Immature natural killer cell (primary cell): ENCODE measurements at places on chromosomes 7 and 10. TPM values are rescaled to one million over a fixed set of nuclear protein-coding genes. Genes with fewer than 3 reads are reported as not detected.

DNA sequence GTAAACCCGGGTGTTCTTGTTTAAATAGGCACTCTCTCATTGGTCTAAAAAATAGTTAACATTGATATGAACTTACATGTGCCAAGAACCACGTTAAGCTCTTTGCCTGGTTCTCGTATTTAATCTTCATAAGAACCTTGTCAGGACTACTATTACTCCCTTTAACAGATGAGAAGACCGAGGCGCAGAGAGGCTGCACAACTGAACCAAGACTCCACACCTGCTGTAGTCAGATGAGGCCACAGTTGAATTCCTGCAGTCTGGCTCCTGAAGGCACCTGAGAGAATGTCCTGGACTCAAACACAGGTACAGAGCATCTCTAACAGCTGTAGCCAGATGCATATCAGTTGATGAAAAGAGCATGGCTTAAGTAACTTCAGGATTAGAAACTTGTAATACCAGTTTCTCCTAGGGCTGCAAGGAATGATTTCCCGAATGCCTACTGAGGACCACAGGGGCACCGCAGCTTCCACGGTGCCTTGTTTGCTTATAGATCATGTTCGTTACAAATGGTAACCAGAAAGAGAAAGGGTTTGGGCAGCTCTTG lies 9.5 kb downstream of the DDC start:
- no peak for DNase-seq

DNA sequence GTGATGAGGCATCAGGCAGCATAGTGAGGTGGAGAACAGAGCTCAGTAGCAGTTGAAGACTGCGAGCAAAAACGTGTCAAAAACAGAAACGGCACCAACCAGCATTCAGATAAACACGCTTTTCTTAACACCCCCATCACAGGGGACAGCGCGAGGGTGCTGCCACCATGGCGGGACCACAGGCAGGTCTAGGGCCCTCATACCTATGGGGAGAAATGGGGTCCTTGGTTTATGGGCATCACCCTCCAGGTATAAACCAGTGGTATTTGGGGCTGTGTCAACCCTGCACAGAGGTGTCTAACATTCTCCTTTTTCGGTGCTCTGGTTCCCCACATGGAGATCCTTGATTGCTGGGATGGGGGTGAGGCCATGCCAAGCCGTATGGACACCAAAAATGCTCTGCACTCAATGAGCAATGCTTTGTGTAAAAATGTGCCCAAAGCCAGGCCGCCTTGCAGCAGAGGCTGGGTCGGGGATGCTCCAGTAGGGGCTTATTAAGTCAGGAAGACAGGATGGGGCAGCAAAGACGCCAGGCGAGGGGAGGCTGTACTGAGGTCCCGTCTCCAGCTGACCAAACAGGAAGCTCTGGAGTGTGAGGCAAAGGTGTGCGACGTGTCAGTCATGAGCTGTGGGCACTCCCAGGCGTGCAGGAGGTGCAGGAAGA lies 191.5 kb downstream of the WDR37 start:
- DNase-seq = no peak

- no peak for DNase-seq
Measured at GRCh38 chr10:59181668-59182067, 5.2 kb downstream of the PHYHIPL start.

- no peak for DNase-seq
Measured at GRCh38 chr10:16505161-16505560, 16.5 kb downstream of the C1QL3 start.

DNA sequence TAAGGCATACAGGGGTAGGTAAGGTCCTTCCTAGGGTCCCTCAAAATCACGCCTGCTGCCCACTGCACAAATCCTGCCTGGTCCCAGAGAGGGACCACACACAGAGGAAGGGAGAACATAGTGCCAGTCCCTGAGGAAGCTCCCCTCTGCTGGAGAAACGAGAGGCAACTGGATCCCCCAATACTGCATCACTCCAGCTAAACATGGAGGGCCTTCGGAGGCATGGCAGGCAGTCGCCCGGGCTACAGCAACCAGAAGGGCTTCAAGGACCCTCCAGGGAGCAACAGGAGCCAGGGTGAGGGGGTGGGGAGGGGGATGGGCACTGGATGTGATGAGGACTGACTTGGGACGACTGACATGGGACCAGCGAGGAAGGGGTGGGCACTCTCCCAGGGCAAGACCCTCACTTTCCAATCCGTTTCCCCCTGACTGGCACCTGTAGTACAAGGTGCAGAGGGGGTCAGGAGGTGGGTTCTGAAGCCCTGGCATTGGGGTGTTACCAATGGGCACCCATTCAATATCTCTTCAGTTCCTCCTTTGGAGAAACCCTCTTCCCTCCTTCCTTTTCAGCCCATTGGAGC lies 21.7 kb downstream of the DDIT4 start:
- no peak for DNase-seq

DNA sequence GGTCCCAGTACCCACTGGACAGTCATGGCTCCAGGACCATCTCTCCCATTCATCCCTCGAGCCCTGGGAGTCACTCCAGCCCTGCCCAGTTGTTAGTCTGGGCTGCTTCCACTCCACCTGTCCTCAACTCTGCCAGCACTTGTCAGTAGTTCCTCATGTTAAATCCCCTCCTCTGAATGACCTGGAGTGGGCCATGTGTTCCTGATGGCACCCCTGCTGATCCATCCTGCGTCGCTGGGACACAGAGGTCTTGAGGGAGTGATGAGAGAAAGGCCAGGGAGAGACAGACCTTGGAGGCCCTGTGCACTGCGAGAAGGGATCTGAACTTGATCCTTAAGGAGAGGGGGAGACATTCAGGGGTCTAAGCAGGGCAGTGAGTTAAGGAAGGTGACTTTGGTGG lies 174.9 kb downstream of the GRID1 start:
- no peak for DNase-seq

DNA sequence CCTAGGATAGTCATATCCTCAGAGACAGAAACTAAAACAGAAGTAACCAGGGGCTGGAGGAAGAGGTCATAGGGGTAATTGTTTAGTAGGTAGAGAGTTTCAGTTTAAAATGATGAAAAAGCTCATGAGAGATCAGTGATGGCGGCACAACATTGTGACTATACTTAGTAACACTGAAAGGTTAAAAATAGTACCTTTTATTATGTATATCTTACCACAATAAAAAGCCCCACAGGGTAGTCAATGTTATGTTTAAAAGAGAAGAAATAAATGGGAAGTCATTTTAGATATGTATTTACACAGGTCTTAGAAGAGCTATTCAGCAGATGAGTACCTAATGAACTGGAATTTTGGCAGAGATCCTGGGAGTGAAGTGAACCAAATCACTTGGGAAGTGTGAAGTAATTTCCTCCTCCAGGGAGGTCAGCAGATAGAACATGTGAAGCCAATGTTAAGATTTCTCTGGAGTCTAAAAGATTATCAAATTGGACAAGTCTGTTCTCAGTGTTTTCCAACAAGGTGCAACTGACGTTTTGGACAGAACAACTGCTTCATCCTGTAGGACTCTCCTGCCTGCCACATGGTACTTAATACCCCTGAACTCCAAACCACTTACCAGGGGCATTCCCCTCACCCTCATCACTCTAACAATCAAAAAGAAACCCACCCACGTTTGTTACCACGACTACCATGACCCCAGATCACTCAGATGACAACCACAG lies 6.4 kb downstream of the CDCA7L start:
- DNase-seq = no peak

GRCh38 chr10:124574456-124575070 lies 112.9 kb downstream of the LHPP start:
- DNase-seq = no peak

DNA sequence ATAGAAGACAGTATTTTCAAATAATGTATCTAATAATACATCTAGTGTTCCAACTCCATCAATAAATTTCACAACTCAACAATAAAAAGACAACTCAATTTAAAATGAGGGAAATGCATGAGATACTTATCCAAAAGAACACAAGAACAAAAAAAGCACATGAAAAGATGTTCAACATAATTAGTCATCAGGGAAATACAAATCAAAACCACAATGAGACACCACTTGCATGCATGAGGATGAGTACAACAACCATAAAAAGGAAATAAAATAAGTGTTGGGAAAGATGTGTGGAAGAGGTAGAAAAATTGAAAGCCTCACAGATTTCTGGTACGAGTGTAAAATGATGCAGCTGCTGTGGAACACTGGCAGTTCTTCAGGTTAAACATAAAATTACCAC lies 111.6 kb upstream of the PTPRZ1 start:
- no peak for DNase-seq

DNA sequence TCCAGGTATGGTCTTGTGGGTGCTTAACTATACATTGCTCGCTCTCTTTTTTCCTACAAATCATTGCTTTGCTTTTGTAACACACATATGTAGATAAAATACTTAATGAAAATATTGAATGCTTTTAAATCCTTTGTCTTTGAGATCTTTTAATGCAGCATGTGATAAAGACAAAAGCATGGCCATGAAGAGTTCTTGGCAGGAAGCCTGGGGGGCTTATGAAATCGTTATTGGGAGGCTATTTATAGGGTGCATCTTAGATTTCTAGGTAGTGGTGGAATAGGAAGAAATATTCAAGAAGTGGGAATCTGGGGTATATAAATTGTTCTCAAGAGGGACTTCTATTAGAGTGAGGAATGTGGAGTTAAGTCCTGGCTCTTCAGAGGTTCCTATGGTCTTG lies 21.9 kb downstream of the UBE2D1 start:
- DNase-seq = no peak

DNA sequence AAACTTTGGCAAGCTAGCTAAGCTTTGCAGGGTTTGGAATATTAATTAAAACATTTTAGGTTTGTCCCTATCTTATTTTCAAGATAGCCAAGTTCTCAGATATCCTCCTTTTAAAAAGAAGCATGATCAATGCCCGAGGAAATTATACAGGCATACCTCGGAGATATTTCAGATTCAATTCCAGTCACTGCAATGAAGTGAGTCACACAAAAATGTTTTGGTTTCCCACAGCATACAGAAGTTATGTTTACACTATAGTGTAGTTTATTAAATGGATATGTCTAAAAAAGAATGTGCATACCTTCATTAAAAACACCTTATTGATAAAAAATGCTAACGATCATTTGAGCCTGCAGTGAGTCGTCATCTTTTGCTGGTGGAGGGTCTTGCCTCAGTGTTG lies 382.9 kb upstream of the NPVF start:
- no peak for DNase-seq

GRCh38 chr10:46250481-46250880 lies 36.3 kb upstream of the ANTXRL start:
- DNase-seq = no peak

DNA sequence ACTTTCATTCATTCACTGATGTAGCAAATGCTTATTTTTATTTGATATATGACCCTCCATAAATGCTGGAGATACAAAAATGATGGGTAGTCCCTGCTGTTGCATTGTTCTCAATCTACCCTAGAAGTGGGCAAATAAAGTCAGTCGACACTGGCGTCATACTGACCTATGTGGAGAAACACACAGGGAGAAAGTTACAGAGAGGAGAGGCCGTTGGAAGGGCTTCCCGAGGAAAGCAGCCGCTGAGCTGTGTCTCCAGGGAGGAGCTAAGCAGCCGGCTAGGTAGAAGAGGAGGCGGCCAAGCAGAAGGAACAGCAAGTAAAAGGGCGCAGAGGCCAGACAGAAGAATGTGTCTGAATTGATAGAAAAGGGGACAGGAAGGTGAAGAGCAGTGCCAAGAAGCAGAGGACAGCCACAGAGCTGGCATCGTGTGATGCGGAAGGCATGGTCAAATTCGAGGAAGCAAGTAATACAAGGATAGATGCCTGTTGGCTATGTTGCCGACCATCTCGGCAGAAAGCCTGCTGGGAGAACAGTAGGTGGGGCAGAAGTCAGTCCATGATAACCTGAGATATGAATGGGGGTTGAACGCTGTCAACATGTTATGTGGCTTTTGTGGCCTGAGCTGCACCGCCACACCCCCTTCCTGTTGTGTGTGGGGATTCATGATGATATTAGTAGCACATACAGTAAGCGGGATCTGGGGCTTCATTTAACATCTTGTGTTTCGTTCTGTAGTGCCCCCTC lies 25.9 kb downstream of the ST8SIA6 start:
- DNase-seq = peak; percentile 76

DNA sequence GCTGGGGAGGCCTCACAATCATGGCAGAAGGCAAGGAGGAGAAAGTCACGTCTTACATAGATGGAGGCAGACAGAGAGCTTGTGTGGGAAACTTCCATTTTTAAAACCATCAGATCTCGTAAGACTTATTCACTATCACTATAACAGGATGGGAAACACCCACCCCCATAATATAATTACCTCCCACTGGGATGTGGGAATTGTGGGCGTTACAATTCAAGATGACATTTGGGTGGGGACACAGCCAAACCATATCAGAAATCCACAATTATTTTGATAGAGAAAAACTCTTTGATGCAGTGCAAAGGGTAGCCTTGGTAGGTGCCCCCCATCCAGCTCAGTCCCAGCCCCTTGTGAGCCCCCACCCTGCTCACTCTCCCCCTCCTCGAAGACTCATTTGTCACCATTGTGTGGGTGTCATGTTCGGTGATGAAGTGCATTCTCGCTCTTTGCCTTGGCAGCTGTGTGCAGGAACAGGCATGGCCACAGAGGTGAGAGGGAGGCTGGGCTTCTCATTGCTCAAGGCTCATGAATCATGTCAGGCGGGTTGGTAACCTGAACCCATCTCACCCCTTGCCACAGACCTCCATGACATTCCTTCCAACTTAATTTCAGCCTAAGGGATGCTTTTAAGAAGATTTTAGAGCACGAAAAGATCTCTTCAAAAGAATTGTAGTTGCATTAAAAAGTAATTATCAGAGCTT lies 75.9 kb downstream of the BUB3 start:
- DNase-seq = no peak

- DNase-seq = no peak
Measured at GRCh38 chr7:155259866-155260497, 37.7 kb upstream of the INSIG1 start.

DNA sequence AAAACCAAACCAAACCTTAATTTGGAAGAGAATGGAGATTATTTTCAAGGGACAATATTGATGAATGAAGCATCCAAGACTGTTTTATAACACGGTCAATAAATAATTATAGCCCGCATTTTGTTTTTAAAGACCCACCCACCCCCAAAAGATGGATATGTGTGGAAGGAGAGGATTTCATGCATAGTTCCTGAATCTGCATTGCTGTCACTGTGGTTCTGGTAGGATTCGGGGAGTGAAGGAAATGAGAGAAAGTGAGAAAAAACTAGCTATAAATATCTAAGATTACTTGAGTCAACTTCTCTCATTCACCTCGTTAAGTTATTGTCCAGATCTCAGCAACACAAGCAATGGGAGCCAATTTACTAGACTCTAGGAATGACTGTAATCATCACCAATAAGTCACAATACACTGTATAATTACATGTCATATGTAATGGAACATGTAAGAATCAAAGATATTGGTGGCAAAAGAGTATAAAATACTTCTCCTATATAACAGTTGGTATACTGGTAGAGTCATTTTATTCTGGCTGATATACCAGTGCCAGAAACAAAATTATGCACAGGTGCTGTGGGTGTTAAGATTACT lies 30.2 kb downstream of the NAMPT start:
- no peak for DNase-seq

GRCh38 chr7:128946936-128947830 lies 9.5 kb downstream of the IRF5 start:
- DNase-seq = no peak

Gene CRYGN
- polyA plus RNA-seq = not detected

Gene CPA2
- polyA plus RNA-seq = not detected

Gene IGFBP1
- polyA plus RNA-seq = not detected

Gene CTNNA3
- not detected for polyA plus RNA-seq

Gene PLXDC2
- 9.6 TPM for polyA plus RNA-seq

Gene GJD4
- polyA plus RNA-seq = not detected

Gene KNDC1
- not detected for polyA plus RNA-seq

Gene PDE6C
- not detected for polyA plus RNA-seq

Gene SMNDC1
- polyA plus RNA-seq = 12.3 TPM

Gene ATOH7
- not detected for polyA plus RNA-seq

Gene OR6V1
- not detected for polyA plus RNA-seq

Gene NEURL1
- 0.07 TPM for polyA plus RNA-seq
